ENCODE measurements at places on chromosomes 2 and 18. TPM values are rescaled to one million over a fixed set of nuclear protein-coding genes. Genes with fewer than 3 reads are reported as not detected.

Gene TUBB8B
- not detected for total RNA-seq

Gene INPP4A
- 5.8 TPM for total RNA-seq

Gene ZNF385B
- total RNA-seq, result not detected

Gene EMX1
- total RNA-seq, result 0.27 TPM

Gene LBH
- total RNA-seq, result 137 TPM

Gene EPB41L5
- 5.6 TPM for total RNA-seq

Gene ABCG8
- not detected for total RNA-seq

Gene FAM237A
- not detected for total RNA-seq

Gene DNPEP
- total RNA-seq, result 55.6 TPM

Gene RPS27A
- 3,964 TPM for total RNA-seq

Gene SATB2
- total RNA-seq, result 3.4 TPM

Gene PCARE
- total RNA-seq, result not detected

Gene TXNL1
- 60.1 TPM for total RNA-seq

Gene SP110
- total RNA-seq, result 5.6 TPM

Gene NDUFS1
- 59.8 TPM for total RNA-seq

Gene SERPINB5
- total RNA-seq, result not detected

Gene DNAJC5G
- not detected for total RNA-seq

Gene WNT6
- total RNA-seq, result 0.08 TPM

Measured in A549 treated with ZK216348 at 1 μM for 4 hours (cell line).